ENCODE measurements at places on chromosomes 6 and 20.

DNA sequence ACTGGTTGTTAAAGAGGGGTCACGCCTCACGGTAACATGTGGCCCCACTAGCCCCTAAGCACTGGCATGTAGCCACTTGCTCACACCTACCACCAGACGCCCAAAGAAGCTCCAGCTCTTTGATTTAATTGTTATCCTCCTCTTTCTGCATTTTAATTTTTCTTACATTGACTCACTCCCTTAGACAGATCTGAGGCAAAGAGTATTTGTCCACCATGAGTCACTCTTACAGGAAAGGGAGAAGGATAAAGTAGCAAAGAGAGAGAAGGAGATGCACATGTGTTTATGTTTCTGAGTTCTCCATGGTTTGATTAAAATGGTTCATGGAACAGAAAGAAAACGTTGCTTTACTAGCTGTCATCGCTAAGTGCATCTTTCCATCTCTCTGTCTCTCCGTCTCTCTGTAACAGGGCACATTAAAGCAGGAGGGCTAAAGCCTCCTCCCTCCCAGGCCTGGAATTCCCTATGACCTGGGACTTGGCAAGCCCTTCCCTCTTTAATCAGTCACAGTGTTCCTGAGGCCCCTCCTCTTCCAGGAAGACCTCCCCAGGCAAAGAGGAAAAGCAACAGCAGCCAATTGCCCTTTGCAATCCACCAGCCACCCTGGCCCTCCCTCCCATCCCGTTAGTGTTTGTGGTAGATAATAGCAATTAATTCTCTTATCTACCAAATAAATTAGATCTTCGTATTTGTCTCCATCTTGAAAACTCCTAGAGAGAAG, 112.8 kb upstream of the TSHZ2 start:
- no peak for DNase-seq

GRCh38 chr6:106275692-106276091, 49.9 kb downstream of the ATG5 start:
- peak; percentile 86 for DNase-seq

DNA sequence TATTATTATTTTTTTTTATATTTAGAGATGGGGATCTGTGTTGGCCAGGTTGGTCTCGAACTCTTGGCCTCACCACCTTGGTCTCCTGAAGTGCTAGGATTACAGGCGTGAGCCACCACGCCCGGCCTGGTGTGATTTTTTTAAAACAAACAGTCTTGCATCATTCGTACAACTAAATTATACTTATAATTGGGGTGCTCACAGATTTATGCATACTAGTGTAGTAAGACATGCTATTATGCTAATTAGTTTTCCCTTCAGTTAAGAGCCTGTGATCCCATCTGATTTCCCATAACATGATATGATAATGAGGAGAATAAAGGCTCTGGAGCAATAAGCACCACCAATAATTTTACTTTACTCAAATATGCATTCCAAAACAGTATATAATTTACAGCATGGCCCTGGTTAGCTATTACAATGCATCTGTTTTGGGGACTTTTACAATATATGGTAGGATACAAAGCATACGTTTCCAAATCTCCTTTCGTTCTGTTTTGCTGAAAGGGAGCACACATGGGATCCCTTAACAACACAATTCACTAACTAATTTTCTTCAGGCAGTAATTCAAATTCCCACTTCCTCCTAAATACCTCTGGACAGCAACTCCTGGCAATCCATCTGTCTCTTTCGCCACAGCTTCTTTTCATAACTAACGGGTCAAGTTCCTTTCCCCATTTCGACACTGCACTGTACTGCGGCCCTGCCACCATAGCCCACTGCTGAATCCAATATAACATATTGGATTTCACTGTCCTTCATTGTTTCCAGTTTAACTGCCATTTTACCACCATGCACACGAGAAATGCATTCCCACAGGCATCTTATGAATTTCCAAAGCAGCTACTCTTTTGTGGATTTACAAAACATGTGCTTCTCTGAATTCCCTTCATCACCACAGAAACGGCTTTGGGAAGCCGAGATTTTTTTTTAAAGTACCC, 1.7 kb downstream of the NUDT3 start:
- DNase-seq = peak; percentile 87

DNA sequence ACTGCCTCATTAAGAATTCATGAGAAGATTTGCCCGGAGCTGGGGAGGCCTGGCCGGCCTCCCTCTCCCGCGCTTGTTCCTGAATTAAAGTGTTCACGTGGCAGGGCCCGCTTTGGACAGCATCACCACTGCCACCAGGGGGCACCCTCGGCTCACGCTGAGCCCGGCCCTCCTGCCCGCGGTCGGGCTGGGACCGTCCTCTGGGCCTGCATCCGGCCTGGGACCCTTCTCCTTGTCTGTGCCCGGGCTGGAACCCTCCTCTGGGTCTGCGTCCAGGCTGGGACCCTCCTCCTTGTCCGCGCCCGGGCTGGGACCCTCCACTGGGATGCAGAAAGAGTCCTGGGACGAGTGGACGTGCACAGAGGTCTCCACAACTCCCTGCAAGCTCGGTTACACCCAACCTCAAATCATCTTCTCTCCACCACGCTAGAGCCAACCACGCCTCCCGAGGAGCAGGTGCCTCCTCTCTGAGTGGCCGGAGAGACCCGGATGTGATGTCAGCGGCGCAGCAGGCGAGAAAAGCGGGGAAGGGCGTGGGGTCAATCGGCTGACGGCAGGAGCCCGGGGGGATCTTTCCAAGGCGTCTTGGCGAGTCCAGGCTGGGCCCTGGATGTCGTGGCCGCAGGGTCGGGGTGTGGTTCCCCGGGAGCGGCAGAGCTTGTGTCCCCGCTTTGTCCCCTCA, 50.9 kb upstream of the DACT2 start:
- no peak for DNase-seq

DNA sequence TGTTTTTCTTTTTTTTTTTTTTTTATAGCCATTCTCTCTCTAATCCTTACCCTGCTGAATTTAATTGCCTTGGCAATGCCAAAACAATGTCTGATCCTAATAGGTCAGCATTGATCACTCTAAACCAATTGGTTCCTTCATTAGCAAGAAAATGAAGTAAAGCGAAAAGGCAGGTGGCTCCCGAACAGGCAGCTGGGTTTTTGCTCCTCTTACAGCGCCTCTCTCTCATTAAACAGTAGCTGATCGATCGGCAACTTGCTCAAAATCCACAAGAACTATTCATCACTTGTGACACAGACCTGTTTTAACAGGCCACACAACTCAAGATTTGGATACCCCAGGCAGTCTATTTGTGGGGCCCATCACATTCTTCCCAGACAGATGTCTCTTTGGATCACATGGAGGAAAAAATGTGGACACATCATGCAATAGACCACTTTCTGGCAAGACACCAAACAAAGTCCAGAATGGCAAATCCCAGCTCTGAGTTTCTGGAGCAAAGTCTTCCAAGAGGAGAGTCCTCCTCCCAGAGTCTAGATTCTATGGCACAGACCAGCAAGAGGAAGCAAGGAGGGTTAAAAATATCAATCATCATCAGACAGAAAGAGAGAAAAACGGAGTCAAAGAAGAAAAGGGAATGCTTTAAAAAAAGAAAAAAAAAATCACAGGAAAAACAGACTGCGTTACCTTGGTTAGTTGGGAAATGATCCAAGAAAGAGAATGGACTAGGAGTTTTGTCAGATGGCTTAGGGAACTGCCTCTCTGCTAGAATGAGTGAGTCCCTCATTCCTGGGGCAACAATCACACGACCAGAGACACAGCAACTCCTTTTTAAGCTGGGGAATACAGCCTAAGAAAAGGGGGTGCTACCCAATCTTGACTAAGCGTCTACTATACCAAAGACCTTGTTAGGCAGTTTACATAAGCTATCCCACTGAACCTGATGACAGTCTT, 247.8 kb downstream of the BTBD9 start:
- peak; percentile 61 for DNase-seq

DNA sequence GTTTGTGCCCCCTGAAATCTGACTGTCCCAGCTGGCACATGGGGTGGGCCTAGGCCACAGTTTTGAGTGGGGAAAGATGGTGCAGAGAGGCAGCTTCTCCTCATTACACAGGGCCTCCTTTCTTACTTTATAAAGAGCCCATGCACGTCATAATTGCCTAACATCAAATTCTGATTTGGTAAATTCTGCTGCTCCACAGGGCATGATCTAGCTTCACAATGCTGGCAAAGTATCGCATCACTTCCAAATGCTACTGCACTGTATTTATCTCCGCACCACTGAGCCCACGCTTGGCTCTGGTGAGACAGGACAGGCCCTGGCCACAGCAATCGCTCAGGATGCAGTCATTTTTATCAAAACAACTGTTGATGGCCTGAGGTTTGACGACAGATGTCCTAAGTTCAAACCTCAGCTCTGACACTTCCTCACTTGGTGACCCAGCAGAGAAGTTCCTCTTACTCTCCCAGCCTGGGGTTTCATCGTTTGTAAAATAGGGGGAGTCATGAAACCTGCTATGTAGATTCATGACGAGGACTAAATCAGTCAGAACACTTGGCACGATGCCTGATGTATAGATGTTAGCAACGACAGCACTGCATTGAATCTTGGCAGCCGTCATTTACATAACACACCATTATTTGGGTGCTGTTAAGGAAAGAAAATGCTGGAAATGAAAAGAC, 187.9 kb downstream of the TTLL2 start:
- DNase-seq = no peak

DNA sequence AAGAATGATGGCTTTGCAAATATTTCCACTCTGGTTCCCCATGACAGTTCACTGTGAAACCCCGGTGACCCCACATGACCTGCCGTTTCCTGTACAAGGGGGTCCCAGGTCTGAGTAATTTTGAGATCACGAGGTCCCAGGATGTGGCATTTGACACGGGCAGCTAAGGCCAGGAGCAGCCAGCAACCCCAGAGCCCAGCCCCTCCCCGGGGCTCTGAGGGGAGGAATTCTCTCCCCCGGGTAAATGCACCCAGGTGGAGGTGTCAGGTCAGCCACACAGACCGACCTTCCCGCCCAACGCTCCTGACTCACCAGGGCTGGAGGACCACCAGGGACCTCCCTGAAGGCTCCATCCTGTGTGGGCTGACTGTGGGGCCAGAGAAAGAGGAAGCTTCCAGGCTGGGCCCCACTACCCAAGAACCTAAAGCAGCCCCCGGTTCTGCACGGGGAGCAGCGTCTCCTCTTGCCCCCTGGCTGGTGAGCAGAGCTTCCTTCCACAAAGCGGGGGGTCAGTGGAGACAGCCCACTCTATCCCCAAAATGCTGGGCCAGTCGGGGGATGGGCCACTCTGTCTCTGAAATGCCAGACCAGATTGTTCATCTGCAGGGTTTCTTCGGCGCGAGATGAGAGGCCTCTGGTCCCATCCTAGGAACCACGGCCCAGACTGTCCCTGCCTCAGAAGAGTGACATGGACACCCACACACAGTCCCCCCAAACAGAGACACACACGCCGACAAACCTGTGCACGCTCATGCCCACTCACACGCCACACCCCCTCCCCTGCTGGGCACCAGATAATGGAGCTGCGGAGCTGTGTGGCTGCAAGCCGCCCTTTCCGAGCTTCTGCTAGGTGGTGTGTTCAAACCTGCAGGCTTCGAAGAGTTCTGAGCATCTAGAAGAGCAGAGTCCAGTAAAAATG, 23.4 kb upstream of the SLCO4A1 start:
- no peak for DNase-seq

- no peak for DNase-seq
Observed at GRCh38 chr20:31861135-31861384, 9.3 kb downstream of the DUSP15 start.

GRCh38 chr6:169849396-169849795, 98.0 kb downstream of the ERMARD start:
- no peak for DNase-seq

DNA sequence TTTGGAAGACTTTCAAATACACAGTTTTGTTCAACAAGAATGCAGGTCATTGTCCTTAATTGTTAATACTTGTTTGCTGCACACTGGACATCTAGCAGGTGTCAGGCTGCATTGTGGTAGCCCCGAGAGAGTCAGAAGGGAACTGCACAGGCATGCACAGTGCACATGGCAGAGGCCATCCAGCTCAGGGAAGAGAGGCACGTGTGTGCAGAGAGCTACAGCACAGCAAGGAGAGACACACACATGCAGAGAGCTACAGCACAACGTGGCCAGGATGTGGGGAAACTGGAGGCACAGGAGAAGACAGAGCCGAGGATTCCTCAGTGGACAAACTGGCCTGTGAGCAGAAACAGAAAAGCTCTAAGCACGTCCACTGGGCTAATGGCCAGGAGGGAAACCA, 272.0 kb downstream of the SMOC2 start:
- DNase-seq = no peak
